Uterus (tissue), 4 donors: ENCODE measurements at places on chromosomes 12 and 14. TPM values are rescaled to one million over a fixed set of nuclear protein-coding genes. Genes with fewer than 3 reads are reported as not detected.

DNA sequence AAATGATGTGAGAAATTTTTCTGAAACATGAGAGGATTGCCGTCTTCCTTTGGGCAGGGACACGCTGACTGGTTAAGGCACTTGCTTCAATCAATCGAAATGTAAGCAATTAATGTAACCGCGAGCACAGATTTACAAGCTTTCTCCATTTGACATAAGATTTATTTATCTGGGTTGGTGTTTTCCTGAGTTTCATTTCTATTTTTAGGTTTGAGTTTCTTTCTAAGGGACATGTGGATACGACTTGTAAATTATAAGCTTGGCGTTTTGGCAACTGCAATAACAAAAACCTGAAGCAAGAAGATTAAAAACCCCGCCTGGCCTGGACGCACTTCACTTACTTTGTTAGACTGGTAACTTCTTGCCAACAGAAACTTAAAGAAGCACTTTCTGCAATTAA, 20.3 kb upstream of the SINHCAF start:
- peak overlapping the region; percentile 5 for H3K4me3 ChIP-seq
- H3K36me3 ChIP-seq, result no peaks in the 10 kb centered on the region
- DNase-seq, result peak; percentile 58
- no peaks in the 10 kb centered on the region for H3K27me3 ChIP-seq
- H3K4me1 ChIP-seq, result no peaks in the 10 kb centered on the region

DNA sequence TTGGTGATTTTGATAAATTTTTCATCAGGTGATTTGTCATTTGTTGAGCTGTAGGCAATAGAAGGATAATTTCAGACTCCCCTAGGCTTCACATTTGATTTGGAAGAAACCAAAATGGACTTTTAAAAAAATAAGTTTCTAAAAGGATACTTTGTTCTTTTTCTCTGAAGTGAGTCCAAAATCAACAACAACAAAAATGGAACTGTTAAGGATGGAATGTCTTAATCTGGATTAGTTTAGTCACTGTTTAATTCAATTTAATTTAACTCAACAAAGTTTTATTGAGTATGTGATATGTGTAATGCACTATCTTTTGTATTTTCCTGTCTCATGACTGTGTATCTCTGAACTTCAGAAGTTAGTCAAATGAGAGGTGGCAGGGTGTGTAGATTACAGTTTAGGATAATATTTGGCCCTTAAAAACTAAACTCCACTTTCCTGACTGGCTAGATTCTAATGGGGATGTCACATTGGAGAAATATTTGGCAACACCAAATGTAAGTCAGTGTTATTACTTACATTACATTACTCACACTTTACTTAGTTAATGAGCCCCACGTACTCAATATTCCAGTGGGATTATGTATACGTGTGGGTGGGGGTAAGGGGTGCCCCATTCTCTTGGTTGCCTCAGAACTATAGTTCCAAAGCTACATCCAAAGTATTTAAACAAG, 209.7 kb downstream of the BCAT1 start:
- no peak for DNase-seq
- no peaks in the 10 kb centered on the region for H3K4me1 ChIP-seq
- no peaks in the 10 kb centered on the region for H3K36me3 ChIP-seq
- no peak overlapping the region for H3K27ac ChIP-seq

DNA sequence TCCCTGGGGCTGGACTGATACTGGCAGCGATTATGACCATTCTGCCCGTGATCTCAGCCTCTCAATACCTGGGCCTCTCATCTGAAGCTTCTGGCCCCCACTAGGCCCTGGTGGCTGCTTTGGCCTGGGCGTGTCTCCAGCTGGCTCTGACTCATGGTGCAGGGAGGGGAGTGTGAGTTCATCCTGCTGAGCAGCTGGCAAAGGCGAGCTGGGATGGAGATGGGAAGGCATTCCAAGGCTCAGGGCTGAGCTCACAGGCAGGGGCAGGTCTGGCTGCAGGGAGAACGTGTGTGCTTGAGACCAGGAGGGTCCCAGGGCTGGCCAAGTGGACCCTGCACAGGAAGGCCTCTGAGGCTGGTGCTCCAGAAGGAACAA, 221.8 kb downstream of the TMEM121 start:
- no peak for DNase-seq
- H3K4me1 ChIP-seq, result no peaks in the 10 kb centered on the region
- no peak overlapping the region for H3K4me3 ChIP-seq
- no peaks in the 10 kb centered on the region for H3K36me3 ChIP-seq
- no peaks in the 10 kb centered on the region for H3K27me3 ChIP-seq

GRCh38 chr12:10310926-10311720, 3.5 kb downstream of the KLRD1 start:
- no peaks in the 10 kb centered on the region for H3K36me3 ChIP-seq
- no peak for DNase-seq
- H3K27ac ChIP-seq, result no peak overlapping the region
- H3K4me3 ChIP-seq, result no peak overlapping the region
- no peaks in the 10 kb centered on the region for H3K4me1 ChIP-seq

DNA sequence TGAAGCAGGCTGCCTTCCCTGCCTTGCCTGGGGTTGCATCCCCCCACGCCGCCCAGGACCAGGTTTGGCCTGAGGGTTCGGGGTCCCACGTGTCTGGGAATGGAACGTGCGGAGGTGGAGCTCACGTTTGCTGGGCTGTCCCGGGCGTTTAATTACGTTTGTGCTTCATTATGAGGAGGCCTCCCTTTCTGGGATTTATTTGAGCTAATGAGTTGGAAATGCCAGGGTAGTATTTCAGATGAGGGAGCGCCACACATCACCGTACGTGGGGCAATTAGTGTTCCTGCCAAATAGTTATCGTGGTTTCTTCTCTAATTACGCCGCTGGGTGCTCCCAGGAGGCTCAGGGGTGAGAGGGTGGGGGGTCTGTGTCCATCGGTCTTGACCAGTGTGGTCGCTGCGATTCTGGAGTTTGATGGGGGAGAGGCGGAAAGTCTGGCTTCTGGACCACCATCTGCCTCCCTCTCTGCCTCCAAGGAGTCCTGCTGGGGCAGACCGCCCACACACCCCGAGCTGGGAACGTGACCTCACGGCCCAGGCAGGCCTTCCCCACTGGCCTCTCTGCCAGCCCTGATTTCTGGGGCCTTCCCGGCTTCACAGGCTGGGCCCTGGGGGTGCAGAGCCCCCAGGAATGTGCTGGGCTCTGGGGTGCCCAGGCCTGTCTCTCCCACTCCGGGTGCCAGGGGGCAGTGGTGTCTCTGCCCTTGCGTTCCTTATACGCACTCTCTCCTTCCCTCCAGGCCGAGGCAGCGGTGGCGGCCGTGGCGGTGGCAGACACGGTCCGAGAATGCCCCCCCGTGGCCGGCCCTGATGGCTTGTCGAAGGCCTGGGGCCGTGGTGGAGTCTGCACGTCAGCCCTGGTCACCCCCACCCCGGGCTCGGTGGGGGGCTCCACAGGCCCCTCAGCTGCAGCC, 18.9 kb downstream of the KIF26A start:
- no peak for DNase-seq
- H3K27me3 ChIP-seq, result no peaks in the 10 kb centered on the region
- H3K4me1 ChIP-seq, result no peaks in the 10 kb centered on the region
- H3K36me3 ChIP-seq, result no peaks in the 10 kb centered on the region
- H3K4me3 ChIP-seq, result no peak overlapping the region

Gene LYZ
- total RNA-seq, result 7.4 TPM

Gene GLRX5
- 26.2 TPM for total RNA-seq

Gene GPX2
- total RNA-seq, result not detected

Gene RPGRIP1
- total RNA-seq, result 0.14 TPM
